ENCODE measurements at places on chromosomes 5 and 9.

DNA sequence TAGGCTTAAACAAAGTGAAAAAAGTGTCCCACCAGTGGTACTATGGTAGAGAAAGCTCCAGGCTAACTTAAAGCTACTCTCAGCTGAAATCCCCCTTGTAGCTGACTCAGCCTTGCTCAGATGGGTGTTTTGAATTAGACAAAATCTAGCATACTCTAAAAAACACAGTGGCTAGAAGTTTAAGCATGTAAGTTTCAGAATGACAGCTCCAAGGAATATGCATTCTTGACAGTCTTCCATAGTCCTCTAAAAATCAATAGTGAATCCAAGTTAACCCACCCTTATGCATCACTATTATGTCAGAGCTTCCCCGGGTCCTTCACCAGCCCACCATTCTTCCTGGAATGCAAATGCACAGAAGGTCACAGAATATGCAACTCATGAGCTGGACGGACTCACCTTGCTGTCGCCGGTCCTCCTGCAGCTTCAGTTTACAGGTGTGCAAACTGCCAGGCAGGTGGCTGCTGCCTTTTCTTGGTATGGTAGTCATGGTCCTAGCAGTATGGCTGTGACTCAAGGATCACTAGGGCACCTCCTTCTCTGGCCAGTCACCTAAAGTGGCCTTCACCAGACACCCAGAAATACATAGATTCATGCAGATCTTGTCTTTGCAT is 668 bp downstream of the RANBP3L start:
- no peak for DNase-seq

DNA sequence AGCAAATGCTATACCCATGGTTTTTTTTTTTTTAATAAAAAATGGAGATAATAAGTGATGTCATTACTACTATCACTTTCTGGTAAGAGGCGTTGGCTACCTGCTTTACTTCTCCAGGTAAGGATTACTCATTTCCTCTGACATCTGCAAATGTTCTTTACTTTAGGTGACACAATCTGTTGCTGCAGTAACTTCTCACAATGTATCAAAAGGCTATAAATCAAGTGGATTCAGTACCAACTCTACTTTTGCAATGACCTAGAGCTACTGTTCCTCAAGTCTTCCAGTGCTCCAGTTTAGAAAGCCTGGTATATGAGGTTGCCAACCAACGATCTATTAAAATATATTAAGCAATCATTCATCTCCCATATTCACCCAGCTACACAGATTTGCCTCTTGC is 129.1 kb downstream of the PLK2 start:
- no peak for DNase-seq

GRCh38 chr5:107968406-107968843 is 297.7 kb upstream of the EFNA5 start:
- DNase-seq = no peak

GRCh38 chr9:134374301-134375010 is 48.2 kb downstream of the RXRA start:
- DNase-seq = no peak

- DNase-seq = peak; percentile 63
Measured at GRCh38 chr5:170434966-170435605, 45.9 kb upstream of the KCNMB1 start.
